T-cell (primary cell): ENCODE measurements at places on chromosomes 16 and 17.

- DNase-seq: no peak
These were observed 883 bp upstream of the TAF15 start for GRCh38 chr17:35808240-35808961.

GRCh38 chr17:39647256-39647655 lies 10.3 kb downstream of the STARD3 start:
- DNase-seq: no peak

GRCh38 chr16:87160234-87160636 lies 157.0 kb downstream of the C16orf95 start:
- DNase-seq: no peak

GRCh38 chr16:87828907-87829621 lies 40.2 kb downstream of the SLC7A5 start:
- no peak for DNase-seq

DNA sequence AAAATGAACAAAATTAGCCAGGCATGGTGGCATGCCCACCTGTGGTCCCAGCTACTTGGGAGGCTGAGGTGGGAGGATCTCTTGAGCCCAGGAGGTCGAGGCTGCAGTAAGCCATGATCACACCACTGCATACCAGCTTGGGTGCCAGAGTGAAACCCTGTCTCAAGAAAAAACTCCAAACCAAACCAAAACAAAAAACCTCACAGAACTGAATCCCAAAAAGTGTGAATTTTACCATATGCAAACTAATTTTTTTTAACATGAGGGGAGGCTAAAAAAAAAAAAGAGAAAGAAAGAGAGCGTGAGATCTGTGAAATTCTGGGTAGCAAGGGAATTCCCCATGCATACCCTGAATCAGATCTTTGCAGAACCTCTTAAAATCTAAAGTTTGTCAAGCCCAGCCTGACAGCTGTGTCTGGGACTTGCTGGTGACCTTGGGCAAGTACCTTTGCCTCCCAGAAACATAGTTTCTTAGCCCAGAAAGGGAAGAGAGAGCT lies 17.1 kb upstream of the CDH1 start:
- no peak for DNase-seq

- no peak for DNase-seq
These were observed 16.3 kb upstream of the WFIKKN2 start for GRCh38 chr17:50818921-50819657.

GRCh38 chr16:11162586-11163268 lies 93.3 kb downstream of the SOCS1 start:
- no peak for DNase-seq

DNA sequence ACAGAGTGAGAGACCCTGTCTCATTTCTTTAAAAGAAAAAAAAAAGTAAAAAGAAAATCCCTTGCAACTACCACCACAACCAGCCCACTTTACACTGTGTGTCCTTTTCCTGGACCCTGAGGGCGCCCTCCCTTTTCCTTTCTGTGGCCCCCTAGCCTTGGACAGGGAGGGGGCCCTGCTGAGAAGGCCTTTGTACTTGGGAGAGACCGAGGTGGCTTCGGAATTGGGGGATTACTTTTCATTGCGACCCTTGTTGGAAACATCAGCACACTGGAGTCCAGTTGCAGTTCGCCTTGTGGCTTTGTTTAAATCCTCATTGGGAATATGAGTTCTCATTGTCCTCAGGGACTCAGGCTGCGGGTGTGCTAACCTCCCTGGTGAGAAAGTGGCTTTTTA lies 9.4 kb upstream of the DNASE1 start:
- no peak for DNase-seq

- no peak for DNase-seq
These were observed 932 bp upstream of the NFE2L1 start for GRCh38 chr17:48047113-48047740.

DNA sequence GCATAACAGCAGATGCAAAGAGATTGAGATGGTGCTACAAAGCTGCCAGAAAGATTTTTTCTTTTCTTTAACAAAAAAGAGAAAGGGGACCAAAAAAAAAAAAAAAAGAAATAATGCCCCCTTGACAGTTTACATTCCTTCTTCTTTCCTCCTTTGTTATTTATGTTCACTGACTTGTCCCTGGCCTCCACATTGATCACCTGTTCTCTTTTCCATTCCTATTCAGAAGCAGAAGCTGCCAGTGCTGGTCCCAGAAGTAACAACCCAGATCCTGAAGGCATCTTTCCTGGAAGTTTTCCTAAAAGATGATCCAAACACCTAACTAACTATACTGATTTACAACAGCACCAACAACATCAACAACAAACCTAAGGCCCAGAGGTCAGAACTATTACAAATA lies 728.1 kb downstream of the KCNJ2 start:
- no peak for DNase-seq

DNA sequence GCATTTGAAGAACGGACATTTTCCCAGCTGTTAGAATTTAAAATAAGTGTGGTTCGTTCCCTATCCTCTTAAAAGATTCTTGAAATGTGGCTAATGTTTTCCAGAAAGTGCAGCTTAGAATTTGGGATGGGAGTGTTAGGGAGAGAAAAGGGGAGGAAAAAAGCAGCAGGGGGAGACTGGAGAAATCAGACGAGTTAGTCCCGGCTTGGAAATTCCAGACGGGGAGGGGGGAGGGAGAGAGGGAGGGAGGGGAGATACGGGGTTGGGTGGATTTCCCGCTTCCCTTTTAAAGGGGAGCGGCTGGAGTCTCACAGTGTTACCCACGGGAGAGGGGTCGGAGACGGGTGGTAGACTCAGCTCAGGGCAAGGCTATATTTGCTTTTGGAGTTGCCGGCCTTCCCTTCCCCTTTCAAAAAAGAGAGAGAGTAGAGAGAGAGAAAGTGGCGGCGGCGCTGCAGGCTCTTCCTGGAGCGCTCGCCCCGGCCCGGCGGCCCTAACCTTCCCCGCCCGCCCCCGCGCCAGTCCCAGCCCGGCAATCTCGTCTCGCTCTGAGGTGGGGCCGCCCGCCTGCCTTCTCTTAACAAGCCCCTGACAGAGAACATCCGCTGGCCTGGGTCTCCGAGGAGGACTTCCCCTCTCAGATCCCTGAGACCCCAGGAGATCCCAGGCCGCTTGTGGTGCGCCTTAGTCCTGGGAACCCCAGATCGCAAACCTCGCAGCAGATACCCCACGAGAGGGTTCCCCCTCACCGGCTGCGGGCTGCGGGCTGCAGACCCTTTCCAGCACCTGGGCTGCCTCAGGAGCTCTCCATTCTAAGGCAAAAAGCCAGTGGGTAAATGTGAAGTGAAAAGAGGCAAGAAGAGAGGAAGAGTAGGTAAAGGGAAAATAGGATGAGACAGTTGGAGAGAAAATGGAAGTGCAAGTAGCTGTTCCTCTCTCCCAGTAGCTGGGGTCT lies 6.6 kb downstream of the IGF2BP1 start:
- DNase-seq: no peak

DNA sequence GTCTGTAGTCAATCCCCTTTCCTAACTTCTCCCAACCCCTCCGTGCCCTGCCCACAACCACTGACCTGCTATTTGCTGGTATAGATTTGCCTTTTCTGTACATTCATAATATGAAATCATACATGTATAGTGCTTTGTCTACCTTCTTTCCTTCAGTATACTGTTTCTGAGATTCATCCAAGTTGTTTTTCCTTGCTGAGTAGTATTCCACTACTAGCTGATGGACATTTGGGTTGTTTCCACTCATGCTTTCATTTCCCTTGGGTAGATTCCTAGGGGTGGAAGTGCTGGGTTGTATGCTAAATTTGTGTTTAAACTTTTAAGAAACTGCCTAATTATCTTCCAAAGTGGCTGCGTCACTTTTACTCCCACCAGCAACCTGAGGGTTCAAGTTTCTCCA lies 27.7 kb downstream of the CSNK2A2 start:
- DNase-seq: no peak

- no peak for DNase-seq
These were observed 17.5 kb downstream of the COQ7 start for GRCh38 chr16:19084879-19085278.

DNA sequence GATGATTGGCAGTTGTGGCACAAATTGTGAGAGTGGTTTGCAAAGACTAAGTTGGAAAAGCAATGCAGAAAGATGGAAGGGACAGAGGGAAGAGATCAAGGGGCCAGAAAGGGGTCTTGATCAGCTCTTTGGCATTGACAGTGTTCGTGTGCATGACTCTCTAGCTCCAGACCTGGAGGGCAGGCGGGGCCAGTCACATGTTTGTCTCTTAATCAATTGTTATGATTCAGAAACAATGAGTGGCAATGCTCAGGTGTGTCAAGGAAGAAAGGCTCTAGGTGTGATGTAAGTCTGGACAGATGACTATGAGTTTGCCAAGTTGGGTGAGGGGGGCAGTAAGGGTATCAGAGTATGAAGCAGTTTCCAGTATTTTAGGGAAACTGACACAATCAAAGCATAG lies 32.1 kb downstream of the WSB1 start:
- DNase-seq: no peak

DNA sequence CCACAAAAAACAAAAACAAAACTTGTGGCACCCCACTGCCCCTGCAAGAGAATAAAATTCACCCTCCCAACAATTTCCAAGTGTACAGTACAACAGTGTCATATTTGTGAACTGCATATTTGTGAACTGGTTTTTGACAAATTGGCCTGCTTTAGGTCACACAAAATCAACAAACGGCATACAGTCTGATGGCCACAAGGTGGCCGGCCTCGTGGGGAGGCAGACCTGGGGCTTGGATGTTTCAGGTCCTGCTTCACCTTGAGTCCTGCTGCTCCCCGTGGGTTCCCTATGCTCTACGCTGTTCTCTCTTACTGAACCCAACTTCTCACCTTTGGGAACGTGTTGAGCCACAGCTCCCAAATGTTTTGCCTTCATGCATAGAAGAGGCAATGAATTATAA lies 102.2 kb downstream of the CDK5R1 start:
- no peak for DNase-seq

GRCh38 chr17:9307313-9307998 lies 268.2 kb downstream of the STX8 start:
- DNase-seq: no peak

- no peak for DNase-seq
These were observed 76.7 kb downstream of the HLF start for GRCh38 chr17:55341432-55341831.

DNA sequence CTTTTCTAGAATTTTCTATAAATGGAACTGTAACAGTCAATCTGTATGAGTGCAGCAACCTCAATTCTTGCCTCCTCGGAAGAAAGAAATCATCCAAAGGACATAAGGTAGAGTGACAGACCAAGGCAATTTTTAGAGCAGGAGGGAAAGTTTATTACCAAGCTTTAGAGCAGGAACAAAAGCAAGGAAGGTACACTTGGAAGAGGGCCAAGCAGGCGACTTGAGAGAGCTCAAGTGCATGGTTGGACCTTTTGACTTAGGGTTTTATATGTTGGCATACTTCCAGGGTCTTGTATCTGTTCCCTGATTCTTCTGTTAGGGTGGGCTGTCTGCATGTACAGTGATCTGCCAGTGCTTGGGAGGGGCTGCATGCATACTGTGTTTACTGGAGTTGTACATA lies 50.3 kb downstream of the SCNN1G start:
- DNase-seq: no peak

GRCh38 chr17:81528651-81529436 lies 667 bp downstream of the FSCN2 start:
- DNase-seq: no peak

GRCh38 chr17:20028443-20028842 lies 19.3 kb downstream of the SPECC1 start:
- no peak for DNase-seq

DNA sequence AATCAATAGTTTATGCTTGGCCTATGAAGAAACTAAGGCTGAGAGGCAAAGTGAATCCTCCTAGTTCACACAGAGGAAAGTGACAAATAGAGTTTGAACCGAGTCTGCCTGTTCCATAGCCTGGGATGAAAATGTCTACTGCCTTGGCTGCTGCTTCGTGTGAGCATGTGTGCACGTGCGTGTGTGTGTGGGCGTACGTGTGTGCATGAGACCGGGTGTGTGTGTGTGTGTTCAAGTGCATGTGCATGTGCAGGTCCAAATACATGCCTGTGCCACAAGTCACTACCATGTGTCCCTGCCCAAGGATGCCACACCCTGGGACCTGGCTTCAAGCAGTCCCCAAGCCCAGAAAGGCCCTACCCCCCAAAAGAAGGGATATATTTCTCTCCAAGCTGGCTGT lies 13.6 kb downstream of the SEZ6 start:
- DNase-seq: no peak

GRCh38 chr17:7947651-7948050 lies 15.6 kb downstream of the CNTROB start:
- DNase-seq: no peak

DNA sequence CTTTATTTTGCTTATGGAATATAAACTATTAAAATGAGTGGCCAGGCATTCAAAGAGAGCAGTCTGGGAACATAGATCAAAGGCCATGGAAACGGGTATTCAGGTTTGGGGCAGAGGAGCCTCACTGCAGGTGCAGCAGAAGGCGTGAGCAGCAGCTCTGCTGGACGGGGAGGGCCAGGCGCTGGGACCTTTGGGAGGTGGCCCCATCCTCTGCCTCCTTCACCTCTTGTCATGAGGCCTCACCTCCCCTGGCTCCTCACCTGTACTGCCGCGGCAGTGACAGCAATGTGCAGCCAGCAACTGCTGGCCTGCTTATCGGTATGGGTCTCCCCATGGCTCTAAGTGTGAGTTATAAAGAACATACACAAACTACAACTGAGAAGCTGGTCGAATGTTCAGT lies 109.4 kb downstream of the CDK5R1 start:
- DNase-seq: no peak

- no peak for DNase-seq
These were observed 23.2 kb upstream of the NDRG4 start for GRCh38 chr16:58476791-58477190.

DNA sequence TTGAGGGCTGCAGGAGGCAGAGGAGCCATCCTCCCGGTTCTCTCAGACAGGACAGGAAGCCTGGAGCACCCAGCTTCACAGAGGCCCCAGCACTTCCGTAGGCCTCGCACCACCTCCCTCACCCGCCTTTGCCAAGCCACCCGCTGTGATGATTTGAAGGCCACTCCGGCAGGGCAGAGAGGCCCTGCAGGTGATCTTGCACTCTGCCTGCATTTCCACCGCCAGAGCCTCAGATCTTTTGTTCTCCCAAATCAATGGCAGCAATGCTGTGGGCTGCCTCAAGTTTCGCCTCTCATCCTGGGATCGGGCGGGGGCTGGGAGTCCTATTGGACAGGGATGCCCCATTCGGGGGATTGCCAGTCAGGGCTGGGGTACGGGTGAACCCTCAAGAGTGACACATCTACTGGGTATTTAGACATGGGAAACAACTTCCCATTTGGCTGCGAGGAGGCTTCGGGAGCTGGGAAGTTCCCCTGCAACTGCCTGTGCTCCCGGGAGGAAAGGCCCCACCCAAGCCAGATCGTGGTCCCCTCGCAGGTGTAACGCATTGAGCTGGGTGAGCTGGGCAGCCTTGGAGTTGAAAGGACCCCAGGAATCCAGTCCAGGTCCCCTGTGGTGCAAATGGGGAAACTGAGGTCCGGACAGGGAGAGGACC lies 34.8 kb upstream of the PEMT start:
- no peak for DNase-seq

GRCh38 chr17:42389135-42389417 lies 834 bp upstream of the STAT3 start:
- DNase-seq: no peak
